ENCODE measurements at places on chromosomes 12 and 14. TPM values are rescaled to one million over a fixed set of nuclear protein-coding genes. Genes with fewer than 3 reads are reported as not detected.

FAM186B gene
- total RNA-seq = not detected

BATF gene
- 1.3 TPM for total RNA-seq

CAPRIN2 gene
- 13.7 TPM for total RNA-seq

MAGOHB gene
- total RNA-seq = 21.1 TPM

BCAT1 gene
- total RNA-seq = 100 TPM

SLC6A13 gene
- total RNA-seq = not detected

RNF212B gene
- not detected for total RNA-seq

TESPA1 gene
- total RNA-seq = not detected

DDN gene
- under 0.01 TPM for total RNA-seq

TROAP gene
- 26.0 TPM for total RNA-seq

CLEC4C gene
- not detected for total RNA-seq

CLMN gene
- 1.3 TPM for total RNA-seq

SLC6A12 gene
- total RNA-seq = not detected

TMEM229B gene
- 6.9 TPM for total RNA-seq

LAG3 gene
- total RNA-seq = not detected

PLCZ1 gene
- not detected for total RNA-seq

TPH2 gene
- not detected for total RNA-seq

SLC38A4 gene
- 0.10 TPM for total RNA-seq

ACOT2 gene
- 19.7 TPM for total RNA-seq

NTN4 gene
- 229 TPM for total RNA-seq

DNAH10 gene
- not detected for total RNA-seq

CCDC175 gene
- total RNA-seq = not detected

ANKRD13A gene
- 36.5 TPM for total RNA-seq

HCAR2 gene
- not detected for total RNA-seq

PTCSC3 gene
- total RNA-seq = not detected

TMTC1 gene
- total RNA-seq = 9.3 TPM

KIF26A gene
- 9.4 TPM for total RNA-seq

DTX1 gene
- not detected for total RNA-seq

SIX4 gene
- total RNA-seq = 1.00 TPM

DEGS2 gene
- total RNA-seq = not detected

ANO4 gene
- 0.25 TPM for total RNA-seq

C12orf56 gene
- not detected for total RNA-seq

SPTB gene
- total RNA-seq = not detected

RND1 gene
- 4.1 TPM for total RNA-seq

SYT1 gene
- total RNA-seq = 6.2 TPM
